Fibroblast of skin of scalp (primary cell): ENCODE measurements at places on chromosomes 3 and 15.

- DNase-seq, result no peak
Observed at GRCh38 chr15:53401503-53401902, 358.0 kb downstream of the WDR72 start.

DNA sequence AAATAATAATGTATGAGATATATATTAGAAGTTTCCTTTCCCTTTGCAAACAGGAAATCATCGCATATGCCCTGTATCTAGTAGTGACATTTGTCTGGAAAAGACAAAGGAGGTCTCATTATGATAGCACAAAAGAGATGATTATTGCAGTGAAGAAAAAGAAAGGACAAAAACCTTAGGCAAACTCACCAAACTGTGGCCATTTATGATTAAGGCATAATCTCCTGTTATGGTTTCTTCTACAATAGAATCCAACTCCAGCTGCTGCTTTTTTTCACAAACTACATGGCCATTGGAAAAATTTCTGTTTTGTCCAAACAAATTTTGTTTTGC is 218.2 kb downstream of the ATP8B4 start:
- no peak for DNase-seq

- DNase-seq, result no peak
Observed at GRCh38 chr3:129913618-129914017, 20.1 kb upstream of the TMCC1 start.

GRCh38 chr3:187263270-187263669 is 28.3 kb downstream of the MASP1 start:
- DNase-seq, result no peak

- DNase-seq, result no peak
Observed at GRCh38 chr3:36397841-36398240, 17.5 kb downstream of the STAC start.

GRCh38 chr3:126941721-126942270 is 41.1 kb upstream of the PLXNA1 start:
- no peak for DNase-seq

DNA sequence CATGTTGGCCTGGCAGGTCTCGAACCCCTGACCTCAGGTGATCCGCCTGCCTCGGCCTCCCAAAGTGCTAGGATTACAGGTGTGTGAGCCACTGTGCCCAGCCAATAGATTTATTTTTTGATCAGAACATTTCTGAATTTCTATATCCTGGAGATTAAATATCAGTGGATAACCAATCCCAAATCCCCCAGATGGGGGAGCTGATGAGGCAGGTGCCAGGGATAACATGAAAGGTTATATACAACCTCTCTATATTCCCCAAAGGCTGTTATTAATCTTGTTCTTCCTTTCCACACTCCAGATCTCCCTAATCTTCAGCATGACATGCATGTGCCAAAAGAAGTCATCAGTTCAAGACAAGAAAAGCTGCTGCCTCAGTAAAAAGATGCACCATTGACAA is 112.3 kb downstream of the WDR76 start:
- no peak for DNase-seq

DNA sequence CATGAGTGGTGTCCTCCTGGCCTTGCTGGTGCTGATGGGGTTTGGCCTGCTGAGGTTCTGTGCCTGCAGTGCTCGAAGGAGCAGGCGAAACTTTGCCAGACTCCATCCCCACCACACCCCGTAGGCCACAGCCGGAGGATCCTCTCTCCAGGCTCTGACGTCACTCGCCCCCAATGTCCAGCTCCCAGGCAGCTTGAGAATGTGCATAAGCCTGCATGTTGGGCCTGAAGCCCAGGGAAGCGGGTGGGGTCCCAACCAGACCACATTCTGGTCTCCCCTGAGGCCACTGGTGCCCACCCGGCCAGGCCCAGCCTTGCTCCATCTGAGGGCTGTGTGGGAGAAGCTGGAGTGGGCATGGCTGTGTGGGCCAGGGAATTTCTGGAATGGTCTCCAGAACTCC is 109.8 kb downstream of the ASB7 start:
- peak; percentile 69 for DNase-seq

- no peak for DNase-seq
Observed at GRCh38 chr3:12449889-12450682, 34.2 kb upstream of the TSEN2 start.

DNA sequence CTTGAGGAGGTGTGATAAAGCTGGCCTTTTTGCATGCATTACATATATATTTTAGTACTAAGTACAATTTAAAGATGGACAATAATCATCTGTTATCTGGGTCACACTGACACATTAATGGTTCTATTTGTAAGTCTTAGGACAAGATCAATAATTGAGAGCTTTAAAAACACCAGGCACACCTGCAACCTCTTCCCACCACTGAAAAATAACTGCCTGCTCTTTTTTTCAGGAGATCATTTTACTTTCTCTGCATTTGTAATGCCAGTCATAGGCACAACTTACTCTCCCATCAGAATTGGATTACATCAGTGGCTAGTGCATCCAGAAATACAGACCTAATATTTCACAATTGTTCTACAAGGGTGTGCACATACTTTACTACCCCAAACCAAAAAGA is 149.8 kb downstream of the MECOM start:
- DNase-seq, result no peak

DNA sequence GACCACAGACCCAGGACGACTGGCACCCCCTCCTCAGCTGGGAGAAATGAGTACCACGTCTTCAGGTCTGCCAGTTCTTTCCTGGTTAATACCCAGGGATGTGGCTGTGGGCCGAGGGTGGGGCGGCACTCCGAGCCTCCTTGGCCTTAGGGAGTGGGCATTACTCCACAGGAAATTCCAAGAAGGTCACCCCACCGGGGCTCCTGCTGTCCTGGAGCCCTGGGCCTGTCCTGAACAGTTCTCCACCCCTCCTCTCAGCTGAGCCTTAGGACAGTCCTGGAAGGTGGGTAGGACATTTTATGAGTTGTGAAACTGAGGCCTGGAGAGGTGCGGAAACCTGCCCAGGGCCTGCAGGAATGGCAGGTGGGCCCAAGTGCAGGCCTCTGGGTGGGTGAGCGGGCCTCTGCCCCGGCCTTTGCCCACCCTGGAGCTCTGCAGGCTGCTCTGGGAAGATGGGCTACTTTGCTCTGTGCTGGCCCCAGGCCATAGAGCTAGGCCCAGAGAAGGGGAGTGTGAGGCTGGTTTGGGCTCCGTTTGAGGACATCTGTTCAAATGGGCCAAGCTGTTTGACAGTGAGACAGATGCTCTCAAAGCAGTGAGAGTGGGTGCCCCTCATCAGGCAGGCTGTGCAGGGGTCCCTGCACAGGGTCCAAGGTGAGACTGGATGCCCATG is 103.1 kb downstream of the TMEM266 start:
- DNase-seq, result no peak

GRCh38 chr3:2944628-2945027 is 165.5 kb downstream of the IL5RA start:
- DNase-seq, result no peak

GRCh38 chr15:74983725-74984231 is 11.6 kb upstream of the SCAMP5 start:
- no peak for DNase-seq

DNA sequence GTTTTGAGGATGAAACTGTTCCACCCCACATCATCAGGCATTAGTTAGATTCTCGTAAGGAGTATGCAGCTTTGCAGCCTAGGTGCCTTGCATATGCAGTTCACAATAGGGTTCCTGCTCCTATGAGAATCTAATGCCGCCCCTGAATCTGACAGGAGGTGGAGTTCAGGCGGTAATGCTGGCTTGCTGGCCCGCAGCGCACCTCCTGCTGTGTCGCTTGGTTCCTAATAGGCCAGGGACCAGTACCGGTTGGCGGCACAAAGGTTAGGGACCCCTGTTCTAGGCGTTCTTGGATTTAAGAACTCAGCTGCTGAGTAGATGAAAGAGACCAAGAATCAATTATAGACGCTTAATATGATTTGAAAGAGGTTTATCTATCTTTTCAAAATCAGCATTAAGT is 595.4 kb downstream of the CADM2 start:
- no peak for DNase-seq

DNA sequence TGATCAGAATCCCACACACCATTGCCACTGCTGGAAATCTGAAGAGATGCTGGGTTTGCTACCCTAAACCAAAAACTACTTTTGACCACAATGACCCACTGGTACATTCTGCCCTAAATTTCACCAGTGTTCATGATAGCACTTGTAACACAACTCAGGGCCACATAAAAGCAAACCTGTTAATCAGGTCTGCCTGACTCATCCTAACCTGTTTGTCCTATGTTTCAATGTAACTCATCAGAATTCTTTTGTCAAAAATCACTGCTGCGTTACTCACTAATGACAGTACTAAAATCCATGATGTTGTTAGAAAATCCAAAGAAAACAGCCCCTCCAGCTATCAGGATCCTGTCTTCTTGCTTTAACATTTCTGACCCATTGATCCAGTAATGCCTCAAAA is 55.6 kb upstream of the XCR1 start:
- no peak for DNase-seq

GRCh38 chr3:184725176-184725719 is 13.4 kb upstream of the MAGEF1 start:
- DNase-seq, result no peak

DNA sequence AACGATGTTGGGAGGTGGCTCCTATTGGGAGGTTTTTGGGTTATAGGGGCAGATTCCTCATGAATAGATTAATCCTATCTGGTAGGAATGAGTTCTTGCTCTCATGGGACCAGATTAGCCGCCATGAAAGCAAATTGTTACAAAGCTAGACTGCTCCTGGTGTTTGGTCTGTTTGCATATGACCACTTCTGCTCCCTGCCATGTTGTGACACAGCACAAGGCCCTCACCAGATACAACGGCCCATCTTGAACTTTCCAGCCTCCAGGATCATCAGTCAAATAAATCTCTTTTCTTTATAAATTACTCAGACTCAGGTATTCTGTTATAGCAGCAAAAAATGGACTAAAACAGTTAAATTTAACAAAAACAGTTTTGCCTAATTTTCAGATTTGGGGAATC is 34.4 kb downstream of the TRIM42 start:
- no peak for DNase-seq

GRCh38 chr3:27085829-27086730 is 283.1 kb downstream of the NEK10 start:
- DNase-seq, result no peak

GRCh38 chr3:87229113-87229512 is 2.0 kb downstream of the CHMP2B start:
- no peak for DNase-seq

GRCh38 chr15:40796512-40796911 is 10.4 kb upstream of the ZFYVE19 start:
- no peak for DNase-seq

- peak; percentile 95 for DNase-seq
Observed at GRCh38 chr15:39321977-39322376, 258.9 kb upstream of the THBS1 start.

DNA sequence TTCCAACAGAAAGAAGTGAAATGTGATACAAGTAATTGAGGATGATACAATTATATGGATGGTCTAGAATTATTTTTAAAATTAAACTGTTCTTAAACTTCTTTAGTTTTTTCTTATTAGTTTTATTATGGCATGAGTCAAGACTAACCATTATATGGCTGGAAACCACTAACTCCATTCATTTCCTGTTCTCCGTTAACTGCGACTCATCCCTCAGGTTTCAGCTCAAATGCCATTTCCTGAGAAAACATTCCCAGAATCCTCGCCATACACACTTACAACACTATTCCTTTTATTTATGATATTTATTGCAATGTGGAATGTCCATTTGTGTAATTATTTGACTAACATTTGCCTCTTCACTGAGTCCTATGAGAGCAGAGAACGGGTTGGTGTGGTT is 394.1 kb downstream of the SOX2 start:
- DNase-seq, result peak; percentile 58

DNA sequence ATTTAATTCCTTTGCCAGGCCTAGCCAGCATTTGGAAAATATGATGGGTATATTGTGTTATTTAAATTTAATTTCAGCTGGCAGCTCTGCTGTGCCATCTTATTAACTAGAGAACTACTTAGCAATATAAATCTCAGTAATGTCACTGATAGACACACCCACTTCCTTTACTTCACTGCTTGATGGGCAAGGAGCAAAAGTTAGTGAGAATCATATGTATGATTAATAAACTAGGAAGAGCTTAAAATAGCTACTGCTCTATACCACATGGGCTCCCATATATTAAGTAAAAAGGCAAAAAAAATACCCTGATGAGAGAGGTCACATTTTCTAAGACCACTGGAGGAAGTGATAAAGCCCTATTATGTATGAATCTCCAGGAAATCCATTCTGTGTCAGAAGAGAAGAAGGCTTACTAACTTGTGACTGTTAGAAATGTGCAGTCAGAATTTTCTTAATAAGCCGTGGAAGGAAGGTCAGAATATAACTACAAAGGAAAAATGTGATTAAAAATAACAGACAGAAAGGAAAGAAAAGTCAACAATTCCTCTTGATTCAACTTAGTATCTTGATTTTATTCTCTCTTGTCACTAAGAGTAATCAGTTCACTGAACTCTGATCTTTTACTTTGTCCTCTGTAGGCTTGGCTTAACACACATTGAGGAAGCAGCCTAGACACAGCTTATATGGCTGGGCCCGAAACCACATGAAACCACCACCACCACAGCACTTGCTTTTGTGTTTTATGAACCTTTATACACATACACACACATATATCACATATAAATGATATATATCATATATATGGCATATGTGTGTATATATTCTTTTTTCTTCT is 1233.9 kb upstream of the ALCAM start:
- DNase-seq, result peak; percentile 12
